LHCN-M2 (cell line): ENCODE measurements at places on chromosomes 11 and 22.
A peak's percentile ranks its signal among the peaks of the same experiment; 100 is the strongest.

GRCh38 chr11:47005441-47005840 is 68.9 kb downstream of the CSTPP1 start:
- no peak for DNase-seq

DNA sequence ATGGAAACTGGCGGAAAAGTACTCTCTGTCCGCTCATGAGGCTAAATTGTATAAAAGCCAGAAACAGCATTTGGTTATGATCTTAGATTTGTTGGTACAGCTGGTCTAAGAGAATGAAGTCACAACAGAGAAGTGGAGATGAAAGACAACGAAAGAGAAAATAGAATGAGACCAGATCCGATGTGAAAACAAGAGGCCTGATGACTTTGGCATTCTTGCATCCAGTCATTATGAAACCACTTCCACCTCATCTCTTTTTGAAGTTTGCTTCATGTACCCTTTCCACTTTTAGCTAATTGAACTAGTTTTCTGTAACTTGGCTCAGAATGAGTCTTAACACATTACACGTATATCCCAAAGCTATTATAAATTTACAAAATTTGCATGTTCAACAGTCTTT is 1431.7 kb downstream of the LRRC4C start:
- DNase-seq: no peak

GRCh38 chr22:35352214-35353111 is 28.4 kb upstream of the HMOX1 start:
- no peak for DNase-seq

GRCh38 chr22:47152938-47153337 is 390.5 kb downstream of the TBC1D22A start:
- DNase-seq: no peak

GRCh38 chr11:12581923-12582322 is 92.3 kb upstream of the TEAD1 start:
- DNase-seq: peak; percentile 62
